ENCODE measurements at places on chromosomes 6 and 20. TPM values are rescaled to one million over a fixed set of nuclear protein-coding genes. Genes with fewer than 3 reads are reported as not detected.

DNA sequence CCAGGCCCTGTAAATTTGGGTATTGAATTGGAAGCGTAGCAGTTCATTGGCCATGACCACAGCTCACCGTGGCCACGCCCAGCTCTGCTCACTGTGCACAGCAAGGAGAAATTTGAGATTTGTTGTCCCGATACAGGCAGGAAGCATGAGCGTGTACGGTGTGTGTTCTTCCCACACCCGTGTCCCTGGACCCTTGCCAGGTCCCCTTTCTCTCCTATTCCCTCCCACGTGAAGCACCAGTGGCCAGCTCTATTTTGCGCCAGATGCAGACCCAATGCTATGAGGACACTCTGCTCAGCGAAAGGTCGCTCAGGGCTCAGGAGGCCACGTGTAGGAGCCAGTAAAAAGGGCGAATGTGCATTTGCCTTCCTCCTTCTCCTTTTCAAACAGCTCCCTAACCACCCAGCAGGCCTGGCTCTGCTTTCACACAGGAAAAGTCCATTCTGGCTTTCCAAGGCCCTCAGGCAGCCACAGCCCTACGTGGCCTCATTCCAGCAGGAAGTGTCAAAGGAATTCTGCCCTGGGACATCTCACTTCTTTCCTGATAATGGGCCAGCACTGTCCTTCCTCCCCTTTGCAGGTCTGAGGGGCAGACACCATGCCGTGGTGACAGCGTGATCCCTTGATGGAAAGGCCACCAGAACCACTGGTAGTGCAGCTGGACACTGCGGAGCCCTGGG, 499.2 kb upstream of the CDH4 start:
- peaks cover 4% of the 10 kb centered on the region for H3K36me3 ChIP-seq
- peaks cover 2% of the 10 kb centered on the region for H3K27me3 ChIP-seq
- no peaks in the 10 kb centered on the region for H3K4me1 ChIP-seq
- H3K4me3 ChIP-seq, result no peak overlapping the region
- DNase-seq, result no peak

The TLDC2 gene
- total RNA-seq, result not detected

The CALHM4 gene
- not detected for total RNA-seq

DNA sequence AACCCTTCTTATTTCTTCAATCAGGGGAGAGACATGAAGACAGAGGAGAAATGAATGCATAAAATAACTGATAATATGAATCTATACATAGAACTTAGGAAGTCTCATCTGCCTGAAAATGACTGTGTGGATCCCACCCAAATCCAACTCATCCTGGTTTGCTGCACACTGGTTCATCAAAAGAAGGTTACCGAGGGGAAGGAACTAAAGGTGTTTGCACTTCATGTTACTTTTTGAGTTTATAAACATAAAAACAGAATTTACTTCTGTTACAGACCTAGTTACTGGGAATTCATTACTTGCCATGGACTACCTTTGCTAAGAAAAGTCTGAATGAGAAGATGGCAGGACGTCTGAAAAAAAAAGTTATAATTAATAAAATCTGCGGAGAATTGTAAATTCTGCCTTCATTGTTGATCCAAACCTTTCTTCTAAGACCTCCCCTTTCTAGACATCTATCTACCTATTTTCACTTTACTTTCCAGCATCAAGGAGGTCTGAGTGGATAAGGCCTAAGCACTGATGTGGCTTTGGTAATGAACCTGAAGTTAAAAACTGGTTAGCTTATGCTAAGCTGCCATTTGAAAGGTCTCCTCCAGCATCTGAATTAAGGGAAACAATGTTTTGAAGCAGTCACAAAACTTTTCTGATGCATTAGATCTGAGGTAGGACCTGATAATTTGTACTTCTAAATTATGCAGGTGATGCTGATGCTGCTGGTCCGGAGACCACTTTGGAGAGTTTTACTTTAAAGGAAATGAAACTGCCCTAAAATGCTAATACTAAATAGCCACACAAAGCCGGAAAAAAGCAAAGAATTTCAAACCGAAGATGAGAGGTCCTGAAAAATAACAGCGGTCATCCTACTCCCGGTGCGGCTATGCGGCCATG, 84.0 kb downstream of the HFE start:
- no peaks in the 10 kb centered on the region for H3K36me3 ChIP-seq
- H3K27ac ChIP-seq, result peak overlapping the region; percentile 93
- peaks cover 2% of the 10 kb centered on the region for H3K27me3 ChIP-seq
- no peak for DNase-seq
- H3K4me1 ChIP-seq, result peaks cover 11% of the 10 kb centered on the region

The WDR27 gene
- total RNA-seq, result 59.0 TPM

The C20orf96 gene
- 27.5 TPM for total RNA-seq

DNA sequence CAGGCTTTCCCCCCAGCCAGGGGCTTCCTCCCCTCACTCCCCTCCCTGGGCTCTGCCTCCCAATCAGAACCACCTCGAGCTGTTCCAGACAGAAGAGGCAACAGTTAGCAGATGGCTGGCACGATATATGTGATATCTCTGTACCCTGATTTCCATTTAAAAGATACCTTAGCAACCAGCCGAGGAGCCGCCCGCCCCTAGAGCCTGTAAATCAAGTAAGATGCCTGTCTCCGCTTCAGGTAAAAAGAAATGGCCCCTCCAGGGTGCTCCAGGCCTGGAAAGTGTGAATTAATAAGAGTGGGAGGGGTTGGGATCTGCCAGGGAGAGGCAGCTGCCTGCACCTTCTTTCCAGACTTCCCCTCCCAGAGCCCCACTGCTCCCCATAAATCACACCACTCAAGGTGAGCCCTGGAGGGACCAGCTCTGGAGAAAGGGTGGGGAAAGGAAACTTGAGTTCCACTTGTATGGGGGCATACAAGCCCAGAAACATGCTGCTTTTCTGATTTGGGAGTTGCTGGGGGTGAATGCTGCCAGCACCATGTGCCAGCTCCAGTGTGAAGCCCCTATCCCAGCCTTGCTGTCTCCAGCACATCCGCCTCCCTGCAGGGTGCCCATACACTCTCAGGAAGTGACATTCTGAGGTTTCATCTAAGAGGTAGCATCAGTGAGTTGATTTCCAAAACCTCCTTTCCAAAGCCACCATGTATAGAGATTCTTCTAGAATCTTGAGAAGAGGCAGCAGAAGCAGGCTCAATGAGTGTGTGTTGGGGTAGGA, 148.0 kb downstream of the LRFN2 start:
- no peak overlapping the region for H3K4me3 ChIP-seq
- no peak for DNase-seq
- H3K4me1 ChIP-seq, result peaks cover 34% of the 10 kb centered on the region
- H3K36me3 ChIP-seq, result no peaks in the 10 kb centered on the region
- H3K27me3 ChIP-seq, result peaks cover 9% of the 10 kb centered on the region
- H3K27ac ChIP-seq, result no peak overlapping the region

The PAK5 gene
- total RNA-seq, result 0.10 TPM

DNA sequence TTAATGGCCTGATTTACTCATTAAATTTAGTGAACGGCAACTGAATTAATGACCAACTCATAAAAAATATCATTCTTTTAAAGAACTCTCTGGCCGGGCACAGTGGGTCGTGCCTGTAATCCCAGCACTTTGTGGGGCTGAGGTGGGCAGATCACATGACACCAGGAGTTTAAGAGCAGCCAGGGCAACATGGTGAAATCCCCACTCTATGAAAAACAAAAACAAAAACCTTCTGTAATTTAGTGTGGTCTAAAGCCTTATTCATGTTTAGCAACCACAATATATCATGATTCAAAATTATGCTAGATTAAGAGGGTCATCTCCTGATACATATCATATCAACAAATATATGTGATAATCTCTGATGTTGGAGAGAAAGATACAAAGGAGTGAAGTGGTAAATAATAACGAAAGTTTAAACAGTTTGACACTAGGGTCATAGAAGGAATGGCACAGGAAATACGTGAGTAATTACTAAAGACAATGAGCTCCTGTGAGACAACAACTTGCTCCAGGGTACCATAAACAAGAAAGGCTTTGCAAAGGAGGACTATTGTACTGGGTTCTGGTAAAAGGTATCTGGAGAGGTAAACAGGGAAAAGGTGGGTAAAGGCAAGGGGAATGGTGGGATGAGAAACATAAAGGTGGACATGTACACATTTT, 5.7 kb downstream of the ELOVL4 start:
- no peak overlapping the region for H3K27ac ChIP-seq
- no peak overlapping the region for H3K4me3 ChIP-seq
- no peak for DNase-seq

GRCh38 chr6:155219858-155220301, 43.9 kb upstream of the CLDN20 start:
- H3K36me3 ChIP-seq, result peaks cover 10% of the 10 kb centered on the region
- no peak overlapping the region for H3K4me3 ChIP-seq
- no peak overlapping the region for H3K27ac ChIP-seq
- no peak for DNase-seq

The TNFRSF21 gene
- total RNA-seq, result 32.5 TPM

GRCh38 chr6:108556866-108557493, 3.7 kb upstream of the FOXO3 start:
- H3K4me3 ChIP-seq, result peak overlapping the region; percentile 86
- peak; percentile 10 for DNase-seq
- H3K36me3 ChIP-seq, result peaks cover 4% of the 10 kb centered on the region
- H3K27ac ChIP-seq, result peak overlapping the region; percentile 57
- peaks cover 7% of the 10 kb centered on the region for H3K4me1 ChIP-seq

DNA sequence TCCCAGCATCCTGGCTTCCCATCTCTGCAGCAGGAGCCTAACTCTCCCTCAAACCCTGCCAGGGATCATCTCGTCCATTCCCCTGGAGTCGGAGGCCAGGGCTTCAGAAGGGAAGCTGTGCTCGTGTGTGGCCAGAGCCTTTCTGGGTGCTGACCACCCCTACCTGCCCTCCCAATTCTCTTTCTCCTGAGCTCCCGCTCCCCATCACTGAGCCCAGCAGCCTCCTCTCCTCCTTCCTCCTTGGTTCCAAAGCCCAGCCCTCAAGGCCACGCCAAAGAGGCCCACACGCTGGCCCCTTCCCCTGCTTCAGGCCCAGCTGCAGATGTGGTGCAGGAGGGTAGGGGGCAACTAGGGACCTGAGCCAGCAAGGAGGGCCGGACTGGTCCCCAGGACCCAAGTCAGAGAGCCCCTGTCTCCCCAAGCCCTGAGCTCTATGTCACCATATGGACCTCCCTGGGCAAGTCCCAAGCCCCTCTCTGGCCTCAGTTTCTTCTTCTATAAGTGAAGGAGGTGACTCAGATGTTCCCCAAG, 1.3 kb downstream of the FAM83C start:
- no peak overlapping the region for H3K4me3 ChIP-seq
- peaks cover 10% of the 10 kb centered on the region for H3K27me3 ChIP-seq
- peaks cover 4% of the 10 kb centered on the region for H3K4me1 ChIP-seq
- no peaks in the 10 kb centered on the region for H3K36me3 ChIP-seq

- H3K27ac ChIP-seq, result peak overlapping the region; percentile 57
- no peaks in the 10 kb centered on the region for H3K36me3 ChIP-seq
- H3K4me3 ChIP-seq, result no peak overlapping the region
- H3K4me1 ChIP-seq, result peaks cover 8% of the 10 kb centered on the region
- no peak for DNase-seq
- H3K27me3 ChIP-seq, result peaks cover 3% of the 10 kb centered on the region
Measured at GRCh38 chr6:5287205-5287965, 26.1 kb downstream of the FARS2 start.

GRCh38 chr6:32968093-32968866, at the start of gene BRD2:
TSS of gene BRD2 (plus strand) at chr6:32968594. CDS start at chr6:32972899, 4,305 bp downstream.
- H3K4me1 ChIP-seq, result peaks cover 49% of the 10 kb centered on the region
- peak within 1 kb of the TSS; percentile 97 for H3K4me3 ChIP-seq
- peaks cover 12% of the 10 kb centered on the region for H3K27me3 ChIP-seq
- H3K36me3 ChIP-seq, result peaks cover 21% of the 10 kb centered on the region
- H3K27ac ChIP-seq, result peak within 1 kb of the TSS; percentile 100
- peak; percentile 95 for DNase-seq

DNA sequence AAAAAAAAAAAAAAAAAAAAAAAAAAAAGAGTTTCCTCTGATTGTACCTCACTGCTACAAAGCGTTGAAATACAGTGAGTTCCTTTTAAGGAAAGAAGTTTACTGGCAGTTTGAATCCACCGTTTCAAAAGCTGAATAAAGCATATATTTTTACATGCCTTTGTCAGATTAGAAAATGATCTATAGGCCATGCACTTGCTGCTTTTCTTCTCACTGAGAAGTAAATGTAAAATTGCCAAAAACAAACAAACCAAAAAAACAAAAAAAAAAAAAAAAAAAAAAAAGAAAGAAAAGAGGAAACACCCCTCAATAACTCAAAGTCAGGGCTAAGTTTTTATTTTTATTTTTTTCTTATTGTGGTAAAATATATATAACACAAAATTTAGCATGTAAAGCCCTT, 81.9 kb downstream of the LYRM4 start:
- peaks cover 1% of the 10 kb centered on the region for H3K27me3 ChIP-seq
- H3K4me3 ChIP-seq, result no peak overlapping the region
- no peaks in the 10 kb centered on the region for H3K36me3 ChIP-seq
- H3K4me1 ChIP-seq, result peaks cover 42% of the 10 kb centered on the region
- DNase-seq, result no peak
- H3K27ac ChIP-seq, result peak overlapping the region; percentile 91

Data from endothelial cell (in vitro differentiated cells).